Uterus (tissue), 4 donors: ENCODE measurements at places on chromosomes 11 and 22. TPM values are rescaled to one million over a fixed set of nuclear protein-coding genes. Genes with fewer than 3 reads are reported as not detected.

CCDC73 gene
- total RNA-seq, result 0.55 TPM

DNA sequence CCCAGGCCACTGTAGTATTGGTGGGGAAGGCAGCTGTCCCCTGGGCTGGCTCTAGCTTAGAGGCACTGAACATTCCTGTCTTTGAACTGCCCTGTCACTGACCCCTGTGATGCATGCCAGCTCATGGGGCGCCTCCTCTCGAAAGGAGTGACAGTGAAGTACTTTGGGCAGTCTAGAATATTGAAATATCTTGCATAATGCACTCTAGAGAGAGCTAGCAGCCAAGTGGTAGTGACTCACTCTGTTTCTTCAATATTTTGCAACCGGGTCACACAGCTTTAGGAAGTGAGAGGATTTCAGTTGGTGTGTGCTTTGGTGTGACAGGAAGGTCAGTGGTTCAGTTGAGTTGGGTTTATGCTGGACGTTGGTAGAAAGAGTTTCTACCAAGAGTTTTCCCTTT is 35.5 kb upstream of the ST14 start:
- H3K36me3 ChIP-seq, result no peaks in the 10 kb centered on the region
- H3K27ac ChIP-seq, result no peak overlapping the region
- no peaks in the 10 kb centered on the region for H3K27me3 ChIP-seq
- peak; percentile 38 for DNase-seq
- no peak overlapping the region for H3K4me3 ChIP-seq

DNA sequence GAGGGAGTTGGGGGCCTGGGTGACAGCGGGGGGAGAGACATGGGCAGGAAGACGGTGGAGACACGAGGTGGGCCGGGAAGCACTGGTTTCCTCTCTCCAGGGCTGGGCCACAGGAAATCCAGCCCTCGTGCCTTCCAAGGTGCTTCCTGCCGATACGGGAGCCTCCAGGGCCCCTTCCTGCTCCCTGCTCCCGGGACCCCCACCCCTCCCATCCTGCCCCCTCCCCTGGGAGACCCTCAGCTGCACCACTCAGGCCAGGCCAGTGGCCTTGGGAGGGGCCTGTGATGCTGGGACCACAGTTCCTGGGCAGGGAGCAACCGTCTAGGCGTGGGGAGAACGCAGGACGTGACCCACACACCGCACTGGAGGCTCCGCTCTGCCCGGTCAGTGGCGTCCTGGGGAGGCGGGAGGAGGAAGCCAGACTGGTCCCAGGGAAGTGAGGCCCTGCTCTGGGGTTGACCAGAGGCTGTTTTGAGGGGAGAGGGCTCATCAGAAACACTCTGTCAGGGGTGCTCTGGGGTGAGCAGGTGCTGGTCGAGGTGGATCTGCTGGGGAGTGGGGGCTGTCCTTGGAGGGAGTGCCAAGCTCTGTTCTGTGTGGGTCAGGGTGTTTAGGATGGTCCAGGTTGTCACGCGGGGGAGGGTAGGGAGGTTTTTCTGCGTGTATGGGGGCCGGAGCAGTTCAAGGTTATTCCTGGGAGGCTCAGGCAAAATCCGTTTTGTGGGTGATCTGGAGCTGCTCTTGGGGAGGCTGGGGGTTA is at the start of gene SHANK3:
Gene SHANK3 (plus strand): TSS at position 353 of the 760 bp plus-strand sequence.
- peak; percentile 80 for DNase-seq
- peak within 1 kb of the TSS; percentile 66 for H3K27ac ChIP-seq
- H3K4me1 ChIP-seq, result no peaks in the 10 kb centered on the region
- peaks cover 8% of the 10 kb centered on the region for H3K27me3 ChIP-seq

DNA sequence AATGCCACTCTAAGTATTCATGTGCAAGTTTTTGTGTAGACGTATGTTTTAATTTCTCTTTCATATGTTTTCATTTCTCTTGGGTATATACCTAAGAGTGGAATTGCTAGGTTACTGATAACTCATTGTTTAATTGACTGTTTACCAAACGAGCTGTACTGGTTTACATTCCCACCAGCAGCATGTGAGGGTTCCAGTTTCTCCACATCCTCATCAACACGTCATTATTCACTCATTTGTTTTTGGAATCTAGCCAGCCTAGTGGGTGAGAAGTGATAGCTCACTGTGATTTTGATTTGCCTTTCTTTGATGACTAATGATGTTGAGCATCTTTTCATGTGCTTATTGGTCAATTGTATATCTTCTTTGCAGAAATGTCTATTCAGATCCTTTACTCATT is 4.0 kb downstream of the ANKRD13D start:
- H3K4me3 ChIP-seq, result no peak overlapping the region
- H3K4me1 ChIP-seq, result peaks cover under 1% of the 10 kb centered on the region
